Stimulated activated CD4-positive, alpha-beta T cell treated with anti-CD3 and anti-CD28 coated beads, Interleukin-2, amount 100 ng/mL, for 48 hours (primary cell): ENCODE measurements at places on chromosomes 5 and 9.

GRCh38 chr9:129701054-129701453 lies 35.6 kb downstream of the PRRX2 start:
- DNase-seq, result no peak

DNA sequence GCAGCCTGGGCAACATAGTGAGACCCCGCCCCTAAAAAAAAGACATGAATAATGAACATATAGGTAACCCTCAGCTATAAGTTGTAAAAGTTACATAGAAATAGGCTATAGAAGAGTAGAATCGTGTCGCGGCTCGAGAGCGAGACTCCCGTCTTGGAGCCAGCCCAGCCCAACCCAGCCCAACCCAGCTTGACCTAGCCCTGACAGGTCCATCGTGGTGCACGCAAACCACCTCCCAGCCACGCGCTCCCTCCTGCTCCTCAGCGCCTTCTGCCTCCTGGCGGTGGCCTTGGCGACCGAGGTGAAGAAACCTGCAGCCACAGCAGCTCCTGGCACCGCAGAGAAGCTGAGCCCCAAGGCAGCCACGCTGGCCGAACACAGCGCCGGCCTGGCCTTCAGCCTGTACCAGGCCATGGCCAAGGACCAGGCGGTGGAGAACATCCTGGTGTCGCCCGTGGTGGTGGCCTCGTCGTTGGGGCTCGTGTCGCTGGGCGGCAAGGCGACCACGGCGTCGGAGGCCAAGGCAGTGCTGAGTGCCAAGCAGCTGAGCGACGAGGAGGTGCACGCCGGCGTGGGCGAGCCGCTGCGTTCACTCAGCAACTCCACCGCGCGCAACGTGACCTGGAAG lies 10.8 kb downstream of the KIF24 start:
- DNase-seq, result no peak

- DNase-seq, result no peak
Measured at GRCh38 chr5:132987531-132988408, 24.3 kb upstream of the AFF4 start.

GRCh38 chr9:29144476-29144875 lies 1571.2 kb upstream of the C9orf72 start:
- no peak for DNase-seq

DNA sequence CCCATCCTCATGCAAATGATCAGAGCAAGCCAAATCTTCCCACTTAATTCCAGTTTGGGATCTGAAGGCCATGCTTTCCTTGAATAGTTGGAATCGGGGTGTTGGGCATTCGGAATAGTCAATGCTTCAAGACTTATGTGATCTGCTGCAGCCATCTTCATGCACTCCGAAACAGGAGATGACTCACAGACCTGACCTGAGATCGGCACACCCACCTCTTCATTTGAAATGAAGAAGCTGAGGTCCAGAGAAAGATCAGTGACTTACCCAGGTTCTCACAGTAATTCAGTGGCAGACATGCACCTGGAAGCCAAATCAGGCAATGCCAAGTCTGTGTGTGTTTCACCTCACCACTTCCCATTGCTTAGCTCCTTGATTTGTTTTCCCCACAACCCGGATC lies 33.0 kb downstream of the FOXD1 start:
- no peak for DNase-seq

GRCh38 chr9:123984802-123985201 lies 26.8 kb upstream of the LHX2 start:
- DNase-seq, result no peak

DNA sequence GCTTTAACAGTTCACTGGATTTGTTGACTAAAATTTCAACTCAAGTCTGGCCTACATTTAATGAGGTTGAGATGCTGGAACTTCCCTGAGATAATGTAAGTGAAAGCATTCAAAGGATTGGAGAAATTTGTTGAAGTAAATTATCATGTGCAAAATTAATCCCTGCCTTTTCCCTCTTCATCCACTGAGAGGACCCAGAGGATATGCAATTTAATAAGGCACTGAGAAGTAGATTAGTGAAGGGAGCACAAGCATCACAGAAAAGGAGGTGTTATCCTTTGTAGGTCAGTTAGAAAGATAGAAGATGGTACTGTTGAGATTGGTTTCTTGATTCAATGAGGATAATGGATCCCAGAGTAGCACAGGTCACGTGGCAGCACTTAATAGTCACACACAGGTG lies 42.6 kb upstream of the ANKRD31 start:
- no peak for DNase-seq

DNA sequence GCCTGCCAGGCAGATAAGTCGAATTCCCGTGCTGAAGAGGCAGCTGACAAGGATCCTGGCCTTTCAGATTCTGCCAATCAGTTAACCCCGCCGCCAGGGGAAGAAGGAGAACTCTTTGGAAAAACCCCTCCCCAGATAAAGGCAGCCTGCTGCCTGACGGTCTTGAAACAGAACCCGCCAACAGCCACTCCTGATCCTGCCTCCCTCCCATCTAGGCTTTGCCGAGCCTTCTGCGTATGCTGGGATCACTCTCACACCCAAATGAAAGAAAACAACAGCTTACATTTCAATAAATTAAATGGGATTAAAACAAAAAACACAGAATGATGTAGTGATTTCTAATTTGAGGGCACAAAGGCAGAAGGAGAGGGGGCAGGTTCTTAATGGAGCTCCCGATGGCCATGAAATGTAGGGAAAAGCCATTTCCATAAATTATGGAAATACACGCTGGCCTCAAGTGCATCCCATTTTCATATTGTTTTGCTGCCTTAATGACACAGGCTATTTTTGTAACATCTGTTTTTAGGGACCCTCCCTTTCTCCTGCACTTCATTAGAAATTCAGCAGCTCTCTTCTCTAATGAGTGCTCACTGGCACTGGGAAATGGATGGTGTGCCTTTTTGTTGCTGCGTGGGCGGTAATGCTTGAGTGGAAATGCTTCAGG lies 319.1 kb downstream of the MED10 start:
- DNase-seq, result no peak

GRCh38 chr9:131528886-131529505 lies 2.1 kb downstream of the UCK1 start:
- DNase-seq, result no peak

GRCh38 chr9:91681461-91682305 lies 258.1 kb upstream of the NFIL3 start:
- DNase-seq, result peak; percentile 72

GRCh38 chr5:79936002-79936645 lies 54.9 kb downstream of the MTX3 start:
- no peak for DNase-seq

GRCh38 chr5:82387001-82387818 lies 109.1 kb upstream of the RPS23 start:
- no peak for DNase-seq

- no peak for DNase-seq
Measured at GRCh38 chr5:165242646-165243045, 1737.2 kb downstream of the MAT2B start.

DNA sequence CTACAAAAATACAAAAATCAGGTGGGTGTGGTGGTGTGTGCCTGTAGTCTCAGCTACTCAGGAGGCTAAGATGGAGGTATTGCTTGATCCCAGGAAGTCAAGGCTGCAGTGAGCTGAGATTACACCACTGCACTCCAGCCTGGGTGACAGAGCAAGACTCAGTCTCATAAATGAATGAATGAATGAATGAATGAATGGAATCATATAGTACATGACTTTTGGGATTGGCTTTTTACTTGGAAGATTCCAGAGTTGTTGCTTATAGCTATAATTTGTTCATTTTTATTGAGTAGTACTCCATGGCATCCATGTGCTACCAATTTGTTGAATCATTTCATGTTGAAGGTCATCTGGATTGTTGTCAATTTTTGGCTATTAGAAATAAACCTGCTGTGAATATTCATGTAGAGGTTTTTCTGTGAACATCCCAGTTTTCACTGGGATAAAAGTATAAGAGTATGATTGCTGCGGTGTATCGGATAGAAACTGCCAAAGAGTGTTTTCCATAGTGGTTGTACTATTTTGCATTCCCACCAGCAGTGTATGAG lies 19.9 kb downstream of the ERBIN start:
- no peak for DNase-seq

DNA sequence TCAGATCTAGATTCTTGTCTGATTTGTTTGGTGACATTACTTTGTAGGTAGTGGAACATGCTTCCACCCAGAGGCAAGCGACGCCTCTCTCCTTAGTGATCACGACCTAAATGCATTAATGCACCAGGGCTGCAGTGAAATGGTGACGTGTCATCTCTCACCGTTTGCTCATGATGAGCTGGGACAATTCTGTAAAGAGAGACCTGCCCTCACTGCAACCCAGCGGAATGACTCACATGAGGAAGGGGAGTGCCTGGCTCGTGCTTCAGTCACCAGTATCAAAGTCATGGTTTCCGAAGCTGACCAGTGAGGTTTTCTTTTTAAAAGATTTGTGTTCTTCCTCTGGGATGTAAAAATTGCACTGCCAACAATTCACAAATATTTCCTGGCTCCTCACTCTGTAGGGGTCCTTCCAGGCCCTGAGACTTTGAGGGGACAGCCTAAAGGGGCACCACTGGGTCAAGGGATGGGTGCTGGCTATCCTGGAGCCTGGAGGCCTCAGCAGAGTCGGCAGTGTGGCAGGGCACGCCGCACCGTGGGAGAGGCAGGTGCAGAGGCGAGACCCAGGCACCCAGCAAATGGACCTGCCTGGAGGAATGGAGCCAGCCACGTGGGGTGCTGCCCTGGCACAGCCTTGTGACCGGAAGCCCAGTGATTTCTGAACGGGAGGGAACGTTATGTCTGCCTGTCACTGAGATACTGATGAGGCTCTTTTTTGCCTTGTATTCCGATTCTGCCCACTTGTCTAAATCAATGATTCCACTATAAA lies 17.3 kb downstream of the QSOX2 start:
- DNase-seq, result no peak

DNA sequence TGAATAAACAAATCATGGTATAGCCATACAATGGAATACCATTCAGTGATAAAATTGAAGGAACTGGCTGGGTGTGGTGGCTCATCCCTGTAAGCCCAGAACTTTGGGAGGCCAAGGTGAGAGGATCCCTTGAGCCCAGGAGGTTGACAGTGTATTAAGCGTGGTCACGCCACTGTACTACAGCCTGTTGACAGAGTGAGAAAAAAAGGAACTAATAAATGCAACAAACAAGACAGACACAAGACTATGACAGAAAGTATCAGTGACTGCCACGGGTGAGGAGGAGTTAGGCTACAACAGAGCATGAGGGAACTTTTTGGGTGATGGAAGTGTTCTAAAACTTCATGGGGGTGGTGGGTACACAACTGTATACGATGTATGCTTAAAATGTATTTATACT lies 2.2 kb downstream of the FNIP1 start:
- no peak for DNase-seq

DNA sequence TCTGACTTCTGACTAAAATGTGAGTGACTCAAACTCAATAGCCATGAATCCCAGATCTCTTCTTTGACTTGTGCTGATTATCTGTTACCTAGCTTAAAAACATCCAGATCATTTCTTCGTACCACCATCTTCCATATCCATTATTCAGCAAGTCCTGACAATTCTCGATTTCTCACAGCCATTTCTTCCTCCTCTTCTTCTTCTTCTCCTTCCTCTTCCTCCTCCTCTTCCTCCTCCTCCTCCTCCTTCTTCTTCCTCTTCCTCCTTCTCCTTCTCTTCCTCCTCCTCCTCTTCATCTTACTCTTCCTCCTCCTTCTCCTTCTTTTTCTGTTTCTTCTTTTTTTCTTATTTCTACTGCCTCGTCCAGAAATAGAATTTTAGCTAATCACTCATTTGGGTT lies 77.0 kb upstream of the MAP1B start:
- no peak for DNase-seq

DNA sequence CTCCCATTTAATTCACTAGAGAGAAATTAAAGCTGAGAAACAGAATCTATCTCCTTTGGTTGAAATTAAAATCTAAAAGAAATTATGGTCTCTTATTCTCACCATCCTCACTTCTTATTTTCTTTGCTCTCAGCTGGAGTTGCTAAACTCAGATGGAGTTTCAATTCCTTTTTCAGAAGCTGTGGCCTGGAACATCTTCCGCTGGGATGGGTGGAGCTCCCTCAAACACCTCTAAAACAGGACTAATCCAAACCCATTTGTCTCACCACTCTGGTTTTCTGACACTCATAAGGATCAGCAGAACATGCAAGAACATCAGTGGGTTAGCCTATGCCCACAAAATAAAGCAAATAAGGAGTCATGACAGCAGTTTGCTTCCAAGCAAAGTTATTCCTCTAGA lies 39.6 kb upstream of the CEP78 start:
- DNase-seq, result no peak

- no peak for DNase-seq
Measured at GRCh38 chr9:37676411-37676830, 25.7 kb downstream of the FRMPD1 start.

DNA sequence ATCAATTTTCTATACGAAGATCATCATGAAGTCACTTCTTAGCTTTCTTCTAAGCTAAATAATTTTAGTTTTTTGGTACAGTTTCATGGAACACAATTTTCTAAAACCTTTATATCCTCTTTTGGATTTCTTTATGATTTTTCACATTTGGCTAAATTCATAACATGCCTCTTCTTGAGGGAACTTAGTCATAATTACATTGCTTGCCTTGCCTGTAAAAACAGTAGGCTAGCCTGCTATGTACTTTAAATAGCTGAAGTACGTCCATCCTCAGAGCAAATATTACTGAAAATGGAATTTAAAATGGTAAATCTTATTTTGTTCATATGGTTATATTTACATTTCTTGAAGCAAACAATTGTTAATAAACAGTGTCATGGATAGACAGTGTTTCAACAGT lies 225.0 kb downstream of the VPS13A start:
- no peak for DNase-seq

DNA sequence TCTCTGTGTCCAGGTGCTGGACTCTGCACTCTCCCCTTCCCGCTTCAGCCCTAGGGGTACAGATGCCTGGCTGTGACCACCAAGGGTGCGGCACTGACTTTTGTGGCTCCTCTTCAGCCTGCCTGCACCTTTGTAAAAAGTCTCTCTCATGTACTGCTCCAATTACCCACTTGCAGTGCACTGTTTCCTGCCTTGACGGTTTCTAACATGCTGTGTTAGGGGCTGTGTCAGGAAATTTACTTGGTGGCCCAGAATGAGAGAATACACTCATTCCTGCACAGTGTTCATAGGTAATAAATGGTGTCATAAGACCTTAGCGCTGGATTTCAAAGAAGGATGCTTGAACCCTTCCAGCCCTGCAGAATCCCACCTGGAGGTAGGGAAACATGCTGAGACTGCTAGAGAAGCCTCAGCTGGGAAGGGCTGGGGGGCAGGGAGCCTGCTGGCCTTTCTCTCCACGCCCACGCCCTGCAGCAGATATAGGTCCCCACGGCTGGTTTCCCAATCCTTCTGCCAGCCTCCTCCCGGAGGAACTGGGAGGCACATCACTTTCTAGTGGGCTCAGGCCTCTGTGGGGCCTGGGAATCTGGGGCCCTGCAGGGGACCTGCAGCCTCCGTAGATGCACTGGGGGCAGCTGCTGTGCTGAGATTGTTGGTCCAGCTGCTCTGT lies 17.6 kb upstream of the HRH2 start:
- no peak for DNase-seq

DNA sequence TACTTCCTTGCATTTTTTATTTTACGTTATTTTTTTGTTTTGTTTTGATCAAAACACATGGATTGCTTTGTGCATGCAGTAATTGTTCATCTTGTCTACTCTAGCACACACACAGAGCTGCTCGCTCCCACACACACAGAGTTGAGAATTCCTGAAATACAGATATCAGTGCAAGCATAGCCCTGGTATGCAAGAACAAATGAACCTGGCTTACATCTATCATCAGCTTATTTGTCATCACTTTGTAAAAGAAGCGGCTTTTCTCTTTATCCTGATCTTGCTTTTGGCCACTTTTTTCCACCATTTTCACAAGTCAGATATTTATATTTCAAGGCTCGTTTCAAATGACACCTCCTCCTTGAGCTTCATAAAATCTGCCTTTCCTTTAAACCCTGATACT lies 1435.7 kb downstream of the MAT2B start:
- DNase-seq, result no peak
